ENCODE measurements at places on chromosomes 16 and 17. TPM values are rescaled to one million over a fixed set of nuclear protein-coding genes. Genes with fewer than 3 reads are reported as not detected.

DNA sequence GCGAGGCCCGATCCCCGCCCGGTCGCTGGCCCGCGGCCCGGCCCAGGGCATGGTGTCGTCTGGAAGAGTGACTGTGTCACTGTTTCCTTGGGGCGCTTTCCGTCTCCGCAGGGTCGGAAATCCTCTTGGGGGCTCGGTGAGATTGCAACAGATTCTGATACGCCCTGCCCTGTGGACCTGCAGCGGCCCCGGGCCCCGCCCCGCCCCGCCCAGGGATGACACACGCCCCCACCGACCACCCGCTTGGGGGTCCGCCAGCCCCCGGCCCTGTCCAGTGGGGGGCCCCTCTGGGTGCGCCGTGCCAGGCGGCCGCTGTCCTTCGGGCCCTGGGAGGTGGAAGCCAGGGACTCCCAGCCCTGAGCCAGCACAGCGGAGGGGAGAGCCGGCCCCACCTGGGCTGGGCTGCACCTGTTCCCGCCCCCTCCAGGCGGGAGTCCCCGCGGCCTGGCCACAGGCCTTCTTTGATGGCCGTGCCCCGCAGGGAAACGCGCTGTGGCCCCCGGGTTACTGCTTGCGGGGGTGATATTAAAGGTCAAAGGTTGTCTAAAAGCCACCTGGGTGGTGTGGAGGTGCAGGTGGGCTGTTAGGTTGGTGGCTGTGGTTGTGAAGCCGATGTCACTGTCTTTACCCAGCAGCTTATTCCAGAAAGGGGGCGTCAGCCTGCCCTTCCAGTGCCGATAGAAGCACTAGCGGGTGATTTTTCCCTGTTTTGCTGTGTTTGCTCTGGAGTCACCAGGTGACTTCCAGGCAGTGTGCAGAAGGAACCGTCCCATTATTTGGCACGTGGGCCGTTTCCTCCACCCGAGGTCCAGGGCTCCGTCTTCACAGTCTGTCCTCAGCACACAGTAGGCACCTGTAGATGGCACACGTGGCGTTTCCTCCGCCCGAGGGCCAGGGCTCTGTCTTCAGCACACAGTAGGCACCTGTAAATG is 752 bp downstream of the TBC1D24 start:
- DNase-seq, result peak; percentile 58

DNA sequence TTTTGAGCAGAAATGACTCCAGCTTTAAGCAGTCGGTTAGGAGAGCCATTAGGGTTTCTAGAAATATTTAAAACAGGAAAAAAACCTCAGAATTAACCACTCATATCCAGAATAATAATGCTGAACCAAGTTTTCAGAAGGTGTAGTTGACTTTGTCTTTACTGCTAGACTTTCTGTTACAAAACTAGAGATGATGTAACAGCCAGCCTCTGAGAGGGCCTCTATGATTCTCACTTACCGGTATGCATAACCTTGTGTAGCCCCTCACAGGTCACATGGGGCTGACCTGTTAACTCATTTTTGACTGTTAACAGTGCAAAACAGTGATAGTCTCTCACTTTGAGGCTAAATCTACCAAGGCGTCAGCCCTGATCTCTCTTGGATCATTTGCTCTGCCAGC is 74.3 kb downstream of the TEX14 start:
- no peak for DNase-seq

DNA sequence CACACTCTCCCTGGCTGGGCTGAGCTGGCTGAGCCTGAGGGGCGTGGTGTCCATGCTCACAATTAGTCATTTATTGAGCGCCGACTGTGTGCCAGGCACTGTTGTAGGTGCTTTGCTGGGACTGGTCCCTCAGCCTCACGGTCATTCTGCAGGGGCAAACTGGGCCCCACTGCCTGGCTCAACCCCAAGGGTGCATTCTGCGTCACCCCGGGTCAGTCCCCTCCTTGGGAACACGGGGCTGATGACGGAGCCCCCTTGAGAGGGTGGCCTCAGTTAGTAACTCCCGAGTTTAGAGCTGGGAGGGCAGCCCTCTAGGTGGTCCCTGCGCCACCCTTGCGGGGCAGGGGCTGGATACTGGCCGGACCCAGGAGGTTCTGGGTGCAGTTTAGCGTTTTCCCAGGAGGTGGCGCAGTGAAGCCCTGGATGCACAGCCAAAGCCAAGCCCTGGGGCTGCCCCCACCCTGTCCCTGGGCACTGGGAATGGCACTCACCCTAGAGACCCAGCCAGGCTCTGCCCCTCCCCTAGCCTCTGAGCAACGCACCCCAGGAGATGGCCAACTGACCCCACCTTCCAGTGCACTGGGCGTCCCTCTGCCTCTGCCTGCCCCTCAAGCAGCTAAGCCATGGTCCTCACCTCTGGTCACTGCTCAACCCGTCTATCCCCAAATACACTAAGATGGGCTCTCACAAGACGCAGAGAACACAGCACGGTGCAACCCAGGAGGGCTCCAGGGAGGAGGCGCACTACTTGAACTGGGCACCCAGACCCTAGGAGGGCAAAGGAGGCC is 243.2 kb upstream of the GSE1 start:
- DNase-seq, result peak; percentile 86

Gene SAMD14
- total RNA-seq, result 0.07 TPM

GRCh38 chr17:48835971-48836370 is 5.1 kb downstream of the CALCOCO2 start:
- no peak for DNase-seq

DNA sequence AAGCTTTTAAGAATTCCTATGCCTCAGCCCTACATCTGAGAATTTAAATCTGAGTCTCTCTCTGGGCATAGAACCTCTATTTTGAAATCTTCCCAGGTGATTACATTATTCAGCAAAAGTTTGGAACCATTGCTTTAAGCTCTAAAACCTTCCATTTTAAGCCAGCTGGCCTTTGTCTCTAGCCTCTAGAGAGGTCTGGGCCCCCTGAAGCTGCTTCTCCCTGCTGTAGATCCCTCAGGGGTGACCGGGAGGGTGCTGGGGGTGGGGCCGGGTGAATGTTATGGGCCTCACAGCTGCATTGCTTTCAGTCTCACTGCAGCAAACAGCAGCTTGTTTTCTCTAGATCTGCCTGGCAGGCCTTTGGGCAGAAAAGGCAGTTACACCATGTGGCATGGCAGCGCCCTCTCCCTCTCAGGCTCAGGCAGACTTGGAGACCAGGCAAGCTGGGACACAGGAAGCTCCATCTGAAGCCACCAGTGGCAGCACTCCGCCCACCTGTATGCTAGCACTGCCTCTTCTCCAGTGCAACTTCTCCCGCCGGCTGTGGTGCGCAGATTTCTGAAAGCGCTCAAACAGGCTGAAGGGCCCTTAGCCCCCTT is 66.3 kb downstream of the MPRIP start:
- no peak for DNase-seq

DNA sequence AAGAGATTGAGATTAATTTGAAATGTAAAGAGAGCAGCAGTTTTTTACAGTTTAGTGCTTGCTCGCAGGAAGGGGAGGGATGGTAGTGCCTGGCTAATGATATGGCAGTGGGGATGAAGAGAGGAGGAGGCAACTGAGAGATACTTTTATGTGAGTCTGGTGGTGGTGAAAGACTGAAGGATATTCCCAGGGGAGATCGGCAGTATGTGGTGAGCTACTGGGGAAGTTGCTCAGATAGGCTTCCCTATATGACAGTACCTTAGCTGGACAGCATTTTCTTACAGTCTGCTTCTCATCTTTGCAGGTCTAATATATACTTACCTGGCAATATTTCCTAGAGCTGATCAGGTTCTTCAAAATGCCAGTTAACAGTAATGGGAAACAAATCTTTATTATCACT is 8.6 kb downstream of the CEP95 start:
- DNase-seq, result no peak

Gene CLDN7
- 13.7 TPM for total RNA-seq

- no peak for DNase-seq
These were observed 16.0 kb downstream of the BAIAP2 start for GRCh38 chr17:81050645-81051625.

Gene MYH2
- not detected for total RNA-seq

GRCh38 chr16:67653128-67653788 is 6.8 kb downstream of the ACD start:
- no peak for DNase-seq

DNA sequence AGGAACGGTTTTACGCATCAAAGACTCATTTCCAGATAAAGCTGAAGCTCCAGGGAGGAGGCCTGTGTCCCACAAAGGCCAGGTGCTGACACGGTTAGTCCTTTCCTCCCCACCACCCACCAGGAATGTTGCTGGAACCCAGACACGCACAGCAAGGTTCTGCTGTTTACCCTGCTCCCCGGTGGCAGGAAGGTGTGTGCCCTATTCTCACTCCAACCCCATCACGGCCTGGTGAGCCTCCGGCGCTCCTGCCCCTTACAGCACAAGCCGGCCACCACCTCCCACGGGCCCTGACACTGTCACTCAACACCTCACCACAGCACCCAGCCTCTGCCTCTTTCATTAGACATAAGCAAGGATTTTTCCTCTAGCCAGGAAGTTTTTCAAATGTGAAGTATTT is 47.8 kb downstream of the ANKRD11 start:
- DNase-seq, result no peak

DNA sequence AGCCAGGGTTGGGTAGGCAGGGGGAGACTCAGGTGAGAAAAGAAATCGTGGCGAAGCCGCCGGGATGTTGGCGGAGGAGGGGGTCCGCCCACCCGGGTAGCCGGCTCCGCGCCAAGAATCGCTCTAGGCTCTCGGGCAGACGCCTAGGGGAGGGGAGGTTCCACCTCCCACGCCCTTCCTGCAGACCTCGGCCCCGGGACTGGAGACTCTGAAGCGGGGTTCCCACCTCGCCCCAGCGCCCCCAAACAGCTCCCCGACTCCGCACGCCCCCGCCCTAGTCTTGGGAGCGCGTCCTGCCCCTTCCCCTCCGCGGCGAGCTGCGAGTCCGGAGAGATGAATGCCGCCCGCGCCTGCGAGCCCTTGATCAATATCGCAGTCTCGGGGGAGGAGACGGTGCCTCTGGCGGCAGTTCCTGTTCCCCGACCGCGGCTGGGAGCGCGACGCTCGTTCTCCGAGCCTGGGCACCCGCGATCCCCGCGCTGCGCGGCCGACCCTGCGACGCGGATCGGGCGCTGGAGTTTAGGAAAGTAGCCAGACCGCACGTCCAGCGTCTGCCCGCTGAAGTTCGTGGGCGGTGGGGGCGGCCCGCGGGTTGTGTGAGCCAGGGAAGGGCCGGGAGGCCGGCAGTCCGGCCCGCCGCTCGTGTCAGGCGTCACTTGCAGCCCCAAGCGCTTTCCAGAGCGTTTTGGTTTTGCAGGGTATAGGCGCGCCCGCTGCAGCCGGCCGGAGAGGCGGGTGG is 790 bp downstream of the CRHR1 start:
- peak; percentile 69 for DNase-seq

GRCh38 chr16:17403859-17404545 is 66.8 kb downstream of the XYLT1 start:
- DNase-seq, result no peak

DNA sequence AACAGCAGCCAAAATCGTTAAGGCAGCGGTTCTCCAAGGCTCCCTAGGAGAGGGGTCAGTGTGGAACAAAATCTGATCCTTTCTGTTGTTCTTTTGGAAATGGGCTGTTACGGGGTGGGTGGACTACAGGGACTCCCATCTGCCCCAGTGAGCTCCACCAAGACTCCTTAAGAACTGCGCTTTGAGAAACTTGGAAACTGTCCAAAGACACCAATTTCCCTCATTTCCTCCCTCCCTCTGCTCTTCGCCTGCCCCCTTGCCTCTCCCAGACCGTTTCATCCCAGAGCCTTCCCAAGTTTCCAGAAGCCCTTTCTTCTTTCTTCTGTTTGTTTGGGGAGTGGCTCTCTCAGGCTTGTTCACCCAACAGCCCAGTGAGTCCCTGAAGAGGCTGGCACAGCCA is 205.4 kb downstream of the COPRS start:
- DNase-seq, result no peak

- no peak for DNase-seq
These were observed 56.9 kb downstream of the WIPI1 start for GRCh38 chr17:68400404-68400735.
